Neural cell (in vitro differentiated cells): ENCODE measurements at places on chromosomes 5 and 9. TPM values are rescaled to one million over a fixed set of nuclear protein-coding genes. Genes with fewer than 3 reads are reported as not detected.

CDC20B gene
- 0.28 TPM in 1 of 2 replicates, not detected in the other for polyA plus RNA-seq

WDR36 gene
- 20.4 and 25.8 TPM in 2 replicates for polyA plus RNA-seq

FRMD3 gene
- polyA plus RNA-seq, result 11.1 and 13.0 TPM in 2 replicates

PKN3 gene
- polyA plus RNA-seq, result 0.06 and 1.4 TPM in 2 replicates

TMEM141 gene
- polyA plus RNA-seq, result 30.1 and 33.1 TPM in 2 replicates

PCDHGB3 gene
- not detected in 2 replicates for polyA plus RNA-seq

LRRC19 gene
- not detected in 2 replicates for polyA plus RNA-seq

SECISBP2 gene
- polyA plus RNA-seq, result 116 and 121 TPM in 2 replicates

FAM120A gene
- polyA plus RNA-seq, result 8.9 and 9.7 TPM in 2 replicates

VCAN gene
- 1,185 and 1,274 TPM in 2 replicates for polyA plus RNA-seq

PNPLA7 gene
- 0.72 and 0.84 TPM in 2 replicates for polyA plus RNA-seq

KCNIP1 gene
- 13.5 and 13.8 TPM in 2 replicates for polyA plus RNA-seq

NRG2 gene
- 5.4 and 5.6 TPM in 2 replicates for polyA plus RNA-seq

OTULINL gene
- polyA plus RNA-seq, result 6.2 and 7.2 TPM in 2 replicates

TXNDC8 gene
- not detected in 2 replicates for polyA plus RNA-seq

GNPDA1 gene
- 28.9 and 32.2 TPM in 2 replicates for polyA plus RNA-seq

SPATA24 gene
- 2.3 and 6.7 TPM in 2 replicates for polyA plus RNA-seq

SPAG8 gene
- polyA plus RNA-seq, result 2.9 and 4.2 TPM in 2 replicates
